ENCODE measurements at places on chromosomes 6 and 20.
A peak's percentile ranks its signal among the peaks of the same experiment; 100 is the strongest.

- peak; percentile 85 for DNase-seq
Measured at GRCh38 chr6:44074439-44074812, 52.8 kb downstream of the MRPL14 start.

DNA sequence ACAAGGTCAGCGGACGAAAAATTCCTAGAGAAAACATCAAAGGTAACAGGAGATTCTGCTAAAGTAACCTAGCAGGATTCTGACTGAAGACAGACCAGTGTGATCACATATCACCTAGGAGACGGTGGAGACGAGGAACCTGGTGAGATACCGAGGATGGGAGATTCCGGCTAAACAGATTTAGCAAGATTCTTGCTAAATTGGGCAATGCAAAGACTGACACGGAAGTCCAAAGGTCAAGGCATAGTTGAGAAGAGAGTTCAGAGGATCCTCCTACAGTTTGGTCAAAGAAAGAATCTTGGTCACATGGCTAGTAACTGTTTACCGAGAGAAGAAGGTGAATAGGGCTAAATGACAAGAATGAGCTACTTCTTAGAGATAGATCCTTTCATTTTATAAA, 61.1 kb downstream of the TMEM170B start:
- no peak for DNase-seq

GRCh38 chr6:21039926-21040325, 505.7 kb downstream of the CDKAL1 start:
- no peak for DNase-seq

DNA sequence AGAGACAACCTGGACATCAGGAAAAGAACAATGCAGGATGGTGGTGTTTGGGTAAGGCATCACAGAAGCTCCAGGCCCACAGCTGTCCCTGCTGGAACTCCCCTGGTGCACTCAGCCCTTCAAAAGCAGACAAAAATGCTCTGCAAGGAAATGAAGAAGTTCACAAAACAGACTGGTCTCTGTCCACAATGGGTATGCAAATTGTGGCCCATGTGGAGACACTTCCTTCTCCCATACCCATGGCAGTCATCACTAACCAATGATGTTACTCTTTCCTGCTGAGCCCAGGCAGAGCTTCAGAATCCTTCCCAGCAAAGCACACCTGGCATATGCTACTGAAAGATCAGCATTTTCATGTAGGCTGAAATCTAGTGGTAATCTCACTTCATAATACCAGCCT, 42.6 kb upstream of the PXDC1 start:
- DNase-seq = peak; percentile 74

- DNase-seq = no peak
Measured at GRCh38 chr20:40844332-40844731, 155.3 kb upstream of the MAFB start.

- no peak for DNase-seq
Measured at GRCh38 chr6:125222531-125223455, 69.2 kb downstream of the TPD52L1 start.

- no peak for DNase-seq
Measured at GRCh38 chr6:117503211-117503610, 20.7 kb downstream of the DCBLD1 start.

DNA sequence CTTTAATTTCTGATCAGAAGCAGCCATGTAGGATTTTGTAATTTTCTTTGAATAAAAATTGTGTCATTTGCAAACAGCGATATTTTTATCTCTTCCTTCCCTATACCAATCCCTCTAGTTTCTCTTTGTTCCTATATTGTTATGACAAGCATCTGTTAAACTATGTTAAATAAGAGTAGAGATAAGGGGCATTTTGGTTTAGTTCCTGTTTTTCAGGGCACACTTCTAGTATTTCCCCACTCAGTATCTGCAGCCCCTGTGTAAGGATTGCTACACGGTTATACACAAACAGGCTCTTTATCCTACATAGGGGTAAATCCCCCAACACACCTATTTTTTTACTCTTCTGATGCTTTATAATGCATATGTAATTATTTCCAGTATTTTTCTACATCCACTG, 42.1 kb downstream of the TRERF1 start:
- DNase-seq = no peak

- no peak for DNase-seq
Measured at GRCh38 chr6:114172576-114173260, 170.1 kb downstream of the HS3ST5 start.

GRCh38 chr20:50450881-50451752, 59.1 kb upstream of the PTPN1 start:
- peak; percentile 94 for DNase-seq

DNA sequence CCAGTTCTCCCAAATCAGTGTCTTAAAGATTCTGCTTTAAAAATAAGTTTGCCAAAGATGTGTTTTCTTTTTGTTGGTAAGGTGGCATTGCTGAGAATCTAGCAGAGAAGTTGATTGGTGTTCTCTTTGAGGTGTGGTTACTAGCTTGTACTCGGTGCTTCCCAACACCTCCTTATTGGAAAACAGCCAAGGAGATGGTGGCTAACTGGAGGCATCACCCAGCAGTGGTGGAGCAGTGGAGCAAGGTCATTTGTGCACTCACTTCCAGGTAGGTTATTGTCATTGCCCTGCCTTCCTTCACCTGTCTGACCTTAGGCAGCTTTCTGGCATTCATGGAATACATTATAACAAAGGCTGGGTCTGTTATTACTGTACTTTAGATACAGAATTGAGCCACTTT, 26.7 kb downstream of the RALGAPB start:
- no peak for DNase-seq

DNA sequence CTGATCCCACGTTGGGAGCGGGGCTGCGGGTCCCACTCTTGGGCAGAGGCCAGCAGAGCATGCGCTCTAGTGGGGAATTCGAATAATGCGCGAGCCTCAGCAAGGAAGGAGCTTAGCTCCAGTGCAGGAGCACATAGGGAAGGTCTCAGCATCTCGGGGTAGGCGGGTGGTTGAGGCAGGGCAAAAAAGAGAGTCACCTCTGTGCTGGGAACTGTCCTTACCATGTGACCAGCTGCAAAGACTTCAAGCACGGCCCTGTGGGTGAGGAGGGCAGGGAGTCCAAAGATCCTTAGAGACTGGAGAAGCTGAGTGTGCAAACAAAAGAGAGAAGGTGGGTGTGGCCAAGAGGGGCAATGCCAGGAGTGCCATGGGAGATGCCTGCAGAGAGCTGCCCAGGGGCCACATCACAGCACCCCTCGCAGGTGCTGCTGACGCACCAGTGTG, 79.2 kb upstream of the CD93 start:
- no peak for DNase-seq

- DNase-seq = no peak
Measured at GRCh38 chr6:63349401-63349800, 29.6 kb upstream of the LGSN start.

DNA sequence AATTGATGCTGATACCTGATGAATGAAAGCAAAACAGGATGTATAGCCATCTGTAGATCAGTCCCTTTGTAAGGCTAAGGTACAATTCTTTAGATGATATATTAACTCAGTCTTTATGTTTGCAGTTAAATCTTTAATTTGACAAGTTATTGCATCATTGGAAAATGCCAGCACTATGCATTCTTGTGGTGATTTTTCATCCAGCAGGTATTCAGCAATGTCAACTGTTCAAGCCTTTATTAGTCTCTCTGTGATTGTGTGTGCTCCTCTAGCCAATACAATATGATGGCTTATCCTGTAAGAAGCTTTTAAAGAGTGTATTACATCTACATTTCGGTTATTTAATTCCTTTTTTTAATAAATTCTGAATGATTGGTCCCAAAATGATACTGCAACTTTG, 34.3 kb downstream of the HLA-DMB start:
- DNase-seq = no peak

DNA sequence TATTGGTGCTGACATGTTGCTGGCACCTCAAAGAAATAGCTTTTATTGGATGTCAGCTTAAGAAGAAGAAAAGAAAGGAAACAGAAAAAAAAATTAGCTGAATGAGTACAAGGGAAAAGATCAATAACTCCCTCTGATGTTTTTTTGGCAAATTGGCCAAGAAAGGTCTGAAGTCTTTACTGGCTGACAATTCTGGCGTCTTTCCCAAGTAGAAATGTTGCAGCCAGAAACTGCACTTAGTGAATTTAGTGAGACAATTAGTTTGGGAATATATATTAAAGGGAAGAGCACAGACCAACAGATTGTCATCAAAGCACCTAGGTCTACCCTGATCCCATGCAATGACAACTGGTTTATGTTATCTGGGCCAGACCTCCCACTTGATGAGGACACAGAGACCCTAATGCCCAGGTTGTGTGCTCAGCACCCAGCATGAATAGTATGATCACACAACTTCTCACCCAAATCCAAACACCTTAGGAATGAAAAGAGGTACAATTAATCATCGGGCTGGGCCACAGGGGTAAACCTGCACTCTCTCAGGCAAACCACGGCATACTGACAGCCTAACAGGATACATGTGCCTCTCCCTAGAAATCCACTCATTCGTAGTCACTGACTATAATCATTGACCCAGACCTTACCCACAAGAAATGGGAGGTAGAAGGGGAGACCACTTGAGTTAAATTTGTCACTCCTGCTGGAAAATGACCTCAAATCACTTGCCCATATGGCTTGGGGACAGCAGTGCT, 612.3 kb upstream of the ARID1B start:
- DNase-seq = no peak

DNA sequence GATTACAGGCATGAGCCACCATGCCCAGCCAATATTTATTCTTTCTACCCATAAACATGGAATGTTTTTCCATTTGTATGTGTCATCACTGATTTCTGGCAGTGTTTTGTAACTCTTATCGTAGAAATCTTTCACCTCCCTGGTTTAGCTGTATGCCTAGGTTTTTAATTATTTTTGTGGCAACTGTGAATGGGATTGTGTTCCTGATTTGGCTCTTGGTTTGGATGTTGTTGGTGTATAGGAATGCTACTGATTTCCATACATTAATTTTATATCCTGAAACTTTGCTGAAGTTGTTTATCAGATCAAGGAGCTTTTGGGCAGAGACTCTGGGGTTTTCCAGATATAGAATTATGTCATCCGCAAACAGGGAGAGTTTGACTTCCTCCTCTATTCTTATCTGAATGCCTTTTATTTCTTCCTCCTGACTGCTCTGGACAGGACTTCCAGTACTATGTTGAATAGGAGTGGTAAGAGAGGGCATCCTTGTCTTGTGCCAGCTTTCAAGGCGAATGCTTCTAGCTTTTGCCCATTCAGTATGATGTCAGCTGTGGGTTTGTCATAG, 198.6 kb downstream of the ZDHHC14 start:
- DNase-seq = no peak

GRCh38 chr6:2020909-2021308, 224.5 kb downstream of the GMDS start:
- no peak for DNase-seq
